Liver (tissue), 10 donors: ENCODE measurements at places on chromosomes 1 and 21. TPM values are rescaled to one million over a fixed set of nuclear protein-coding genes. Genes with fewer than 3 reads are reported as not detected.

Gene GPR37L1
- total RNA-seq = not detected

Gene C1orf174
- total RNA-seq = 17.0 TPM

Gene OR6K3
- 0.19 TPM for total RNA-seq

DNA sequence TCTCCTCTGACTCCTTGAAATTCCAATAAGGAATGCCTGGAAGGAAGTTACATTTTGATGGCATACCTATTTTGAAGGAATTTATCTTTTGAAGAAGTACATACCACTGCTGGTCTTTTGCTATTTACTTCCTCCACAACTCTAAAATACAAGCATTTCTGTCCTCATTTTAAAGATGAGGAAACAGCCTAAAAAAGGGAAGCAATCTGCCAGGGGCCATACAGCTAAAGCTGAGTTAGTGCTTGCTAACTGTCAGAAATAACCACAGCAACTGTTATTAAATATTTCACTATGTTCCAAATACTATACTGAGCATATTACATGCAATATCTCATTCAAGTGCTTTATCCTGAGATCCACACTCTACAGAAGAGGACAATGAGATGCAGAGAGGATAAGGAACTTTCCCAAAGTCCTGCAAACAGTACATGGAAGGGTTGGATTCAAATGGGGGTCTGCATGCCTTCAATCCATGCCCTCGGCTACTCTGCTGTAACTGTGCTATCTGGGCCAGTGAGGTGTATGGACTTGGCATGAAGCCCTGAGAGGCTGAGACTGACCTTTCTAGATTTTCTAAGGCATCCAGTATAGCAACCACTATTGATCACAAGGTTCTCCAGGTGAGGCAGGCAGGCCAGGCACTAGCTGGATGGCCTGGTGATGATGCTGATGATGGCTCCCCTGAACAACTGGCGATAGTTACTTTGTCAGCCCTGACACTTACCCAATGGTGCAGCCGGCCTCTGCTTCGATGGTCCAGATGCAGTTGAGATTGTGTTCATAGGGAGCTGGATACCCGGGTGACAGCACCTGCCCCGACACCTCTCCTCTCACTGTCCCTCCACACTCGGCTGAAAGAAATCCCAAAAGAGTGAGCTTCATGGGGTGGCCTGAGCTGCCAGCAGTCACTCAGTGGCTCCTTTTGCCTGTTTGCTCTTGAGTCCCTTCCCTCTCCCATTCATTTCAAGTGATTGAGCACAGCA is 171.4 kb upstream of the HMGB4 start:
- no peaks in the 10 kb centered on the region for H3K4me1 ChIP-seq
- H3K36me3 ChIP-seq = no peaks in the 10 kb centered on the region
- H3K27me3 ChIP-seq = no peaks in the 10 kb centered on the region
- no peak overlapping the region for H3K4me3 ChIP-seq
- DNase-seq = no peak

DNA sequence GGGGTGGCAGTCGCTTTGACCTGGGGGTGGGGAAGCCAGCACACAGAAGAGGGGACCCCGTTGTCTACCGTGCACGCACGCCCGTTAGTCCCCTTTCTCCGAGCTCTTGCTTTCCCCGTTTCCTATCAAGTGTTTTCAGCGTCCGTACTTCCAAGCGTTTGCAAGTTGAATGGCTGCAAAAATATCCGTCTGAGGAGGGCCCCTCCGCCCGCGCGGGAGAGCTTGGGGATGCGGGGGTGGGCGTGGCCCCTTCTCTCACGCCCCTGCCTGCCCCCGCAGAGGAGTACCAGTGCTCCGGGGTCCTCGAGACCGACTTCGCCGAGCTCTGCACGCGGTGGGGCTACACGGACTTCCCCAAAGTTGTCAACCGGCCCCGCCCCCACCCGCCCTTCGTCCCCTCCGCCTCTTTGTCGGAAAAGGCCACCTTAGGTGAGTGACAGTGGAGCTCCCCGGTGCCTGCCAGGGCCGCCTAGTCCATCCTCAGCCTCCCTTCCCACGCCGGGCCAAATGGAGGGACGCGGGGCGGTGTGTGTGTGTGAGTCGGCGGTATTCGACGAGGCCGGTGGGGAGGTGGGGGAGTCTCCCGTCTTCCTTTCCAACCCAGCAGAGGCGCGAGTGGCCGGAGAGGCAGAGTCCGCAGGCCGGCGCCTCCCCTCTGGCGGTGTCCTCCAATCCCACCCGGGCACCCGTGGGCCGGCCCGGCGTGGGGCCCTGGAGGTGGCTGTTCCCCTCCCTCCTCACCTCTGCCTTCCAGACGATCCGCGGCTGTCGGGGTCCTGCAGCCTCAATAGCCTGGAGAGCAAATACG is 3.4 kb downstream of the LRRC71 start:
- no peaks in the 10 kb centered on the region for H3K36me3 ChIP-seq
- H3K4me1 ChIP-seq = peaks cover 26% of the 10 kb centered on the region
- H3K27ac ChIP-seq = no peak overlapping the region
- no peak overlapping the region for H3K4me3 ChIP-seq
- peaks cover 5% of the 10 kb centered on the region for H3K27me3 ChIP-seq

DNA sequence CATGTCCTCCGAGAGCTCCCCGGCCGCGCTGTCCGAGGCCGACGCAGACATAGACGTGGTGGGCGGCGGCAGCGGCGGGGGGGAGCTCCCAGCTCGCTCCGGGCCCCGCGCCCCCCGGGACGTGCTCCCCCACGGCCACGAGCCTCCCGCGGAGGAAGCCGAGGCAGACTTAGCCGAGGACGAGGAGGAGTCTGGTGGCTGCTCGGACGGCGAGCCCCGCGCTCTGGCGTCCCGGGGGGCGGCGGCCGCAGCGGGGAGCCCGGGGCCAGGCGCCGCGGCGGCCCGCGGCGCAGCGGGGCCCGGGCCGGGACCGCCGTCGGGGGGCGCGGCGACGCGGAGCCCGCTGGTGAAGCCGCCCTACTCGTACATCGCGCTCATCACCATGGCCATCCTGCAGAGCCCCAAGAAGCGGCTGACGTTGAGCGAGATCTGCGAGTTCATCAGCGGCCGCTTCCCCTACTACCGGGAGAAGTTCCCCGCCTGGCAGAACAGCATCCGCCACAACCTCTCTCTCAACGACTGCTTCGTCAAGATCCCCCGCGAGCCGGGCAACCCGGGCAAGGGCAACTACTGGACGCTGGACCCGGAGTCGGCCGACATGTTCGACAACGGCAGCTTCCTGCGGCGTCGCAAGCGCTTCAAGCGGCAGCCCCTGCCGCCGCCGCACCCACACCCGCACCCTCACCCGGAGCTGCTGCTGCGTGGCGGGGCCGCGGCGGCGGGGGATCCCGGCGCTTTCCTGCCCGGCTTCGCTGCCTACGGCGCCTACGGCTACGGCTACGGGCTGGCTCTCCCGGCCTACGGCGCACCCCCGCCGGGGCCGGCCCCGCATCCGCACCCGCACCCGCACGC is 547 bp downstream of the FOXD2 start:
- peaks cover 23% of the 10 kb centered on the region for H3K4me1 ChIP-seq
- no peak overlapping the region for H3K27ac ChIP-seq
- H3K27me3 ChIP-seq = no peaks in the 10 kb centered on the region
- no peak overlapping the region for H3K4me3 ChIP-seq
- no peaks in the 10 kb centered on the region for H3K36me3 ChIP-seq

GRCh38 chr1:56868761-56869160 is 14.2 kb downstream of the C8A start:
- no peak overlapping the region for H3K4me3 ChIP-seq
- no peak for DNase-seq
- no peaks in the 10 kb centered on the region for H3K4me1 ChIP-seq
- H3K27me3 ChIP-seq = no peaks in the 10 kb centered on the region
- peaks cover 48% of the 10 kb centered on the region for H3K36me3 ChIP-seq

DNA sequence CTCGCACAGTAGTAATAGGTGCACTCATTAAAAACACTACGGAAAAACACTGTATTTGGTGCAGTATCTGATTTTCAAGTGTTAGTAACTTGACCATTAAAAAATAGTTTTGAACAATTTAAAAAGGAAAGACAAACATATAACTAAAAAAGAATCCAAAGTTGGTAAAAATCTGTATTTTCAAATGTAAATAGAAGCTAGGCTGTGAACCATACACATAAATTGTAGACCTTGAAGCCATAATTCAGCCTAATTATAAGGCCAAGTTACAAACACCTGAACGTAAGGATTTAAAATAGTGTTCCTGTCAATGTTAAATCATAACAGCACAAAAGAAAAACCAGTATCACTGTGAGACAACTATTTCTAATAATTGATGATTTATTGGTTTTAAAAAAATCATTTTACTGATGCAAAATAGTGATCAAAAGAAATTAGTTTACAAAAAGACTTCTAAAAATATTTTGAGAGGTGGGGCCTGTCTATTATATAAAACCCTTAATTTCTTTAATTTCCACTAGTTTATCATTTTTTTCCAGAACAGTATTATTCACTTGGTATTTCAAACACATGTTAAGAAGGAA is 4.5 kb downstream of the IRF2BP2 start:
- H3K27ac ChIP-seq = peak overlapping the region; percentile 100
- no peak for DNase-seq
- no peaks in the 10 kb centered on the region for H3K27me3 ChIP-seq
- no peaks in the 10 kb centered on the region for H3K36me3 ChIP-seq
- H3K4me3 ChIP-seq = peak overlapping the region; percentile 75
- H3K4me1 ChIP-seq = peaks cover 2% of the 10 kb centered on the region

DNA sequence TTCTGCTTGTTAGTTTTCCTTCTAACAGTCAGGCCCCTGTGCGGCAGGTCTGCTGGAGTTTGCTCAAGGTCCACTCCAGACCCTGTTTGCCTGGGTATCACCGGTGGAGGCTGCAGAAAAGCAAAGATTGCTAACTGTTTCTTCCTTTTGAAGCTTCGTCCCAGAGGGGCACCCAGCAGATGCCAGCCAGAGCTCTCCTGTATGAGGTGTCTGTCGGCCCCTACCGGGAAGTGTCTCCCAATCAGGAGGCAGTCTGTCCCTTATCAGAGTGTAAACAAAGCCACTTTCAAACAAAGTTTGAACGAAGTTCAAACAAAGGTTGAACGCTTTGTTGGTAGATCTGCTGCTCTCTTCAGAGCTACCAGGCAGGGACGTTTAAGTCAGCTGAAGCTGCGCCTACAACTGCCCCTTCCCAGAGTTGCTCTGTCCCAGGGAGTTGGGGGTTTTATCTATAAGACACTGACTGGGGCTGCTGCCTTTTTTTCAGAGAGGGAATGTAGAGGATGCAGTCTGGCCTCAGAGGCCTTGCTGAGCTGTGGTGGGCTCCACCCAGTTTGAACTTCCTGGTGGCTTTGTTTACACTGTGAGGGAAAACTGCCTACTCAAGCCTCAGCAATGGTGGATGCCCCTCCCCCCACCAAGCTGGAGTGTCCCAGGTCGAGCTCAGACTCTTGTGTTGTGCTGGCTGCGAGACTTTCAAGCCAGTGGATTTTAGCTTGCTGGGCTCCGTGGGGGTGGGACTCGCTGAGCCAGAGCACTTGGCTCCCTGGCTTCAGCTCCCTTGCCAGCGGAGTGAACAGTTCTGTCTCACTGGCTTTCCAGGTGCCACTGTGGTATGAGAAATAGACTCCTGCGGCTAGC is 401.8 kb downstream of the SRGAP2C start:
- no peaks in the 10 kb centered on the region for H3K27me3 ChIP-seq
- H3K4me1 ChIP-seq = no peaks in the 10 kb centered on the region
- DNase-seq = no peak
- H3K36me3 ChIP-seq = no peaks in the 10 kb centered on the region
- no peak overlapping the region for H3K4me3 ChIP-seq

GRCh38 chr1:28640766-28641165 is 2.1 kb downstream of the TAF12 start:
- peaks cover 21% of the 10 kb centered on the region for H3K4me1 ChIP-seq
- DNase-seq = no peak

- H3K36me3 ChIP-seq = no peaks in the 10 kb centered on the region
- no peak for DNase-seq
- no peaks in the 10 kb centered on the region for H3K27me3 ChIP-seq
- no peak overlapping the region for H3K4me3 ChIP-seq
- H3K27ac ChIP-seq = no peak overlapping the region
- no peaks in the 10 kb centered on the region for H3K4me1 ChIP-seq
Observed at GRCh38 chr1:221241157-221241556, 361.9 kb downstream of the HLX start.

- no peaks in the 10 kb centered on the region for H3K27me3 ChIP-seq
- H3K27ac ChIP-seq = no peak overlapping the region
- no peaks in the 10 kb centered on the region for H3K4me1 ChIP-seq
- H3K36me3 ChIP-seq = no peaks in the 10 kb centered on the region
- no peak overlapping the region for H3K4me3 ChIP-seq
- DNase-seq = no peak
Observed at GRCh38 chr1:221944247-221944870, 202.5 kb upstream of the DUSP10 start.

DNA sequence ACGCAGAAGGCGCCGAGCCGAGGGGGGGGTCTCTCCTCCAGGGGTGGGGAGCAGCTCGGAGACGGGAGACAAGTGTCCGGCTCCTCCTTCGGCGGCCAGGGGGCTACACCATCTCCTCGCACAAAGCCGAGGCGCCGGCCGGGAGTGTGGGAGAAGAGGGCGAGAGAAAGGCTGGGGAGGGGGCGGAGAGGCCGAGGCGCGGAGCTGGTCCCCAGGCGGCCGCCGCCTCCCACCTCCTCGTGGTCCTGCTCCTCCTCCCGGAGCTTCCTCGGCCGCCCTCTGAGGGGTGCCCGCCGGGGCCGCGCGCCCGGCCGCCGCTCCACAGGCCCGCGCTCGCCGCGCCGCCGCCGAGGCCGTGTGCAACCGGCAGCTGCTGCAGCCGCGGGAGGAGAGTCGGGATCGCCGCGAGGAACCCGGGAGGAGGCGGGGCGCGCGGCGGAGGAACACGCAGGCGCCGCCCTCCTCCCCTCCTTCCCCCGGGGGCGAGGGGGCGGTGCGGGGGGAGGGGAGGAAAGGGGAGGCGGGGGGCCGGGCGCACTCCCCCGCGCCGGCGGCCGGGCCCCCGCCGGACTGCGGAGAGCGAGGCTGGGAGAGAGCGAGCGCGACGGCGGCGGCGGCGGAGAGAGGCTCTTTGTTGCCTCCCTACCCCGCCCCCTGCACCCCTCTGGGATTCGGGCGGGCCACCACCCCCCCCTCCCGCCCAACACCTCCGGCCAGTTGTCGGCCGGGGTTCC is at the start of gene ENAH:
Gene ENAH (minus strand): TSS at position 395 of the 734 bp plus-strand sequence. CDS start 433 bp downstream, outside the sequence.
- peak within 1 kb of the TSS; percentile 90 for H3K4me3 ChIP-seq
- peak; percentile 60 for DNase-seq
- peak within 1 kb of the TSS; percentile 75 for H3K27ac ChIP-seq
- H3K4me1 ChIP-seq = peaks cover 17% of the 10 kb centered on the region

DNA sequence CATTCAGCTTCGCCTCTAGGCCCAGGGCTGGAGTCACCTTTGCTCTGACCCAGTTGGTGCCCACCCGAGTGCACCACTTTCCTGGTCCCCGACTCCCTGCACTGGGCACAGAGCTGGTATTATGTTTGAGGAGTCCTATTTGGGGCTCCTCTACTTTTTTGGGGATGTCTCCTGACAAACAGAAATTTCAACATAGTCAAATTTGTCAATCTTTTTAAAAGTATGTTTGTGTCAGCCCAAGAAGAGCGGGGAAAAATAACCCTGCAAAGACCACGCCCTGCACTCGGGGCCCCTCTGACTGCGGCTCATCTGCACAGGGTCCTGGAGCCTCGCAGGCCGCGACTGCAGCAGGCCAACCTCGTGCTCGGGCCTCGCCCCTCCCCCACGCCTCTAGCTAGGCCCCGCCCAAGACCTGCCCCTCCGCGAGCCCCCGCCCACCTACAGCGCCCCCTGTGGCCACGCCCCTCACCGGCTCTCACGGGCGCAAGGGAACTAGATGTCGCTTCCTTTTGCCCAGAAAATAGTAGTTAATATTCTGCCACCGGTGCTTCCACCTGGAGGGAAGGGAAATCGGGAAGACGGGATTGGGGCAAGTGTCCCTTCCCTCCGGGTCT is 11.4 kb downstream of the FAM229A start:
- H3K27me3 ChIP-seq = no peaks in the 10 kb centered on the region
- H3K36me3 ChIP-seq = no peaks in the 10 kb centered on the region
- H3K27ac ChIP-seq = peak overlapping the region; percentile 91
- H3K4me3 ChIP-seq = peak overlapping the region; percentile 79
